CD4-positive, alpha-beta T cell treated with Interleukin-15 for 1 hour (primary cell): ENCODE measurements at places on chromosomes 16 and 17.

GRCh38 chr16:15770512-15770911, 86.3 kb downstream of the MYH11 start:
- no peak for DNase-seq

GRCh38 chr17:76869496-76870376, 1.5 kb downstream of the MGAT5B start:
- no peak for DNase-seq

DNA sequence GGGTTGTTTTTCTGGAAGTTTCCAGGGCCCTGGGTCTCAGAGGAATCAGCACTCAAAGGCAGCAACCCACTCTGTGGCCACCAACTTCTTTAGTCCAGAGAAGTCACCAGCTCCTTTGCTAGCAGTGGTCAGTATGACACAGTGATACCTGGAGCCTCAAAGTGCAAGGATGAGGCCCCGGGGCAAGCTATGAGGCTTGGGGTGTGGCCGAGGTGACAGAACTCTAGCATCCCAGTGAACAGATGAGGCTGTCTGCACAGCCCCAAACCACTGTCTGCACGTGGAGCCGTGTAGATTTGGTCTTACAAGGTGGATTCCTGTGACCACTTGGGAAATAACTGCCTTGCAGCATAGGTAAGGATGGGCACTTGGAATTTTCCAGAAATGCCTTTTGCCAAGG, 24.9 kb downstream of the TEKT5 start:
- DNase-seq: no peak

DNA sequence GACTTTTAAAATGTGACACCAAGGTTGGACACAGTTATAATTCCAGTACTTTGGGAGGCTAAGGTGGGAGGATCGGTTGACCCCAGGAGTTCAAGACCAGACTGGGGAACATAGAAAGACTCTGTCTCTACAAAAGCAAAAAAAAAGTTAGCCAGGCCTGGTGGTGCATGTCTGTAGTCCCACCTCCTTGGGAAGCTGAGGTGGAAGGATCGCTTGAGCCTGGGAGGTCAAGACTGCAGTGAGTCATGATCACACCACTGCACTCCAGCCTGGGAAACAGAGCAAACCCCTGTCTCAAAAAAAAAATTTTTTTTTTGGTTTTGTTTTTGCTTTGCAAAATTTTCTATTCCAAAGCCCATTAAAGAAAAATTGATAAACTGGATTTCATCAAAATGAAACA, 281.4 kb downstream of the BCAS3 start:
- DNase-seq: no peak

DNA sequence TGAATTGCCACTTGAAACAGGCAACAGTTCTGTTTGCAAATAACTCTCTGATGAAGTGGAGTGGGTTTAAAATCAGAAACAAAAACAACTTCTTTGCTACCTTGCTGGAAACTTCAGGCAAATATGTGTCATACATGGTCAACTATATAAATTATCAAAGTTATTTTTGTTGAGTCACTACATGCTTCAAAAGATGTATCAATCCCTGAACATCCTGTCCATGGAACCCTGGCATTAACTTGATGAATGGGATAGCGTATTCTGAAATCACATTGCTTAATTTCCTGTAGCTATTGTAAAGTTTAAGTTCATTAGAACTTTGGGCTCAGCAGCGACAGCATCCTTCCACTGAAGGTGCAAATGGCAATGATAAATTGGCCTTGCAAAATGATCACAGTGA, 213.6 kb upstream of the MAF start:
- no peak for DNase-seq

DNA sequence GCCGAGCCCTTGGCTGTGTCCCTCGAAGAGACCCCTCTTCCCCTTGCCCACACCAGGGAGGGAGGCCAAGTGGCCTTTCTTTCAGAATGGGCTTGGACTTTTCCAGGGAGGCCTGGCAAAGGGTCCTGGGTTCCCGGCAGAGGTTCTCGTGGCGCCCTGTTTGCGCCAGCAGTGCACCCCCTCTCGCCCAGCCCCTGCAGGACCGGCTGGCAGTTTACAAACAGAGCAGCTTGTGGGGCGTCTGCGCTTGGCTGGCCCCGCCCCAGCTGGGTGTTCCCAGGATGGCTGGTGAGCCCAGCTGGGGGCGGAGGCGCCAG, 137.8 kb upstream of the CIBAR2 start:
- no peak for DNase-seq

GRCh38 chr16:72073560-72074230, 10.7 kb downstream of the HPR start:
- DNase-seq: no peak
